H7 (cell line): ENCODE measurements at places on chromosomes 3 and 15. TPM values are rescaled to one million over a fixed set of nuclear protein-coding genes. Genes with fewer than 3 reads are reported as not detected.

DNA sequence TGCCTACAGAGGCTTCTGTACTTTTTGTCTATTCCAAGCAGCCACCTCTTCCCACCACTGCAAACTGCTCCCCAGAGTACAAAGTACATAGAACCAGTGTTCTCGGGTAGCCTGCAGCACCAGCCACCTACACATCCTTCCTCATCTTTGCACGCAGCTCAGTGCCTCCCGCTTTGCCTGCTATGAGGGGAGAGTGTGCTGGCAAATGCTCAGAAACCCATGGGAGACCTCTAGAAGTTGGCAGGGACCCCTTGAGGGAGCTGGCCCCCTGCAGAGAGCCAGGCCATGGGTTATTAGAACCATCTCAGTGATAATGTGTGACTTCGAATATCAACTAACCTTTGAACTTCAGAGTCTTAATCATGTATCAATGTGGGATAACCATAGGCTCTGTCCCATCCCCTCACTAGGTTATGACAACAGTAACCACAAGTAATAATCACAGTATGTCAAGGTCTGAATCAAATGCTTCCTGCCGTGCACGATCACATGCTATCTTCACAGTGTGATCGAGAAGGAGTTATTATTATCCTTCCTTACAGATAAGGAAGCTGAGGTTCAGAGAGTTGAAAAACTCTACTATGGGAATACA lies 22.8 kb upstream of the SMAD3 start:
- no peak for DNase-seq

Gene PIF1
- total RNA-seq: 100 and 124 TPM in 2 replicates

Gene RPUSD3
- 117 and 131 TPM in 2 replicates for total RNA-seq

Gene GPR62
- total RNA-seq: 0.14 TPM in 1 of 2 replicates, not detected in the other

Gene VPS18
- 33.3 and 39.5 TPM in 2 replicates for total RNA-seq

Gene CCDC54
- total RNA-seq: not detected in 2 replicates

- DNase-seq: no peak
Measured at GRCh38 chr3:62122819-62123218, 250.5 kb downstream of the FEZF2 start.

DNA sequence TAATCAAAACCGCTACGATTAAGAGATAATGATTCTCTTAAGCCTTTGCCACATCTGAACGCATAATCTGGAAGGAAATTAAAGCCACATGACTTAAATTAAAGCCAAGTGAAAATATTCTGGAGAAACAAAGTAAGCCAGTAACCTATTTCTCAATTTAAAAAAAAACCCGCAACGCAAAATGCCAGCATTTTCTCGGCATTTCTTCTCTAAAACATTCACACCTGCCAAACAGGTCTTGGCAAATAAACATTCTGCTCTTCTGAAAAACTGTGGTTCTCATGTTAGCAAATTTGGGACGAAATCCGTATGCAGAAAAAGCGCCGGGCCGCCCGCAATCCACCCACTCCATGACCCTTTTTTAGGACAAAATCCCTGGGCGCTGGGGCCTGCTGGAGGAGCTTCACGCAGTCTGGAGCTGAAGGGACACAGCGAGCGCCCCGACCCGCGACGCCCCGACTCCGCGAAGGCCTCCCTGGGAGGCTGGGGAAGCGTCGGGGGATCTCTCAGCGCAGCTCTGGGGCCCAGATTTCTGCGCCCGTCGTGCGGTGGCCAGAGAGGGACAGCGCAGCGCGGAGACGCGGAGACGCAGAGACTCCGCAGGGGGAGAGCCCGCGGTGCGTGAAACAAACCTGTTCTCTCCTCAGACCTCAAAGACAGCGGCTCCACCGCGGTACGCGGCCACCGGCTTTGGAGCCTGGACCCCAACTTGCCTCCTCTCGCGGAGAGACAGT lies 471 bp downstream of the NKIRAS1 start:
- no peak for DNase-seq

DNA sequence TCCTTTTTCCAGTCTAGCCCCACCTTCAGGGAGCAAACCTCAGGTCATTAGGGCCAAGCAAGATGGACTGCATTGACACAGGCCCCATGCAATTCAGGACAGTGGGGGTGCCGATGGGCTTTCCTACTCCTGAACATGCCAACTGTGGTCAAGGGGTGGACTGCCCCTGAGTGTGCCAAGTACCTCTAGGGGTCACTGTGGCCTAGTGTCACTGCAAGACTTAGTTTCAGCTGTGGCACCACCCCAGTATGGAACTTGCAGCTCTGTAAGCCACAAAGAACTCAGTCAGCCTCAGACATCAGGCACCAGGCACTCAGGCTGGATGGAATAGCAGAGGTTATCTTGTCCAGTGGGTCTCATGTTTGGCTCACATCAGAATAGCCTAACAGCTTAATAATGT lies 32.3 kb downstream of the EXOG start:
- DNase-seq: peak; percentile 58

Gene MRPL46
- total RNA-seq: 29.7 and 31.9 TPM in 2 replicates

Gene LYZL4
- total RNA-seq: not detected in 2 replicates

Gene WNT5A
- 11.5 and 15.7 TPM in 2 replicates for total RNA-seq

Gene GOLGA8G
- total RNA-seq: not detected in 2 replicates

DNA sequence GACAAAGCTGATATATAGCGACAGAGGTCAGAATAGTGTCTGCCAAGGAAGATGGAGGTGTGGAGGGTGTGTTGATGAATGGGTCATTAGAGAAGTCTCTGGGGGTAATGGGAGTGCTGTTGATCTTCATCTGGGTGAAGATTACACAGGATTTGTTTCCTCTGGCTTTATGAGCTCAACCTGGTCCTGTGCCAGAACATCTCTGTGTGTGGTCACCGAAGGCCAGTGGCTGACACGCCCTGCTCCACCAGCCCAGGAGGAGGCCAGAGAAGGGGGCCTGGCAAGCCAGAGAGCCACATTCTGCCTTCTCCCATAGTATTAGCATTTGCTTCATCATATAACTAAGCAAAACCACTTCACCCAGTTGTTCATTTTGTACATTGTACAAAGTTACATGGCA lies 121.1 kb downstream of the ZNF621 start:
- DNase-seq: no peak

DNA sequence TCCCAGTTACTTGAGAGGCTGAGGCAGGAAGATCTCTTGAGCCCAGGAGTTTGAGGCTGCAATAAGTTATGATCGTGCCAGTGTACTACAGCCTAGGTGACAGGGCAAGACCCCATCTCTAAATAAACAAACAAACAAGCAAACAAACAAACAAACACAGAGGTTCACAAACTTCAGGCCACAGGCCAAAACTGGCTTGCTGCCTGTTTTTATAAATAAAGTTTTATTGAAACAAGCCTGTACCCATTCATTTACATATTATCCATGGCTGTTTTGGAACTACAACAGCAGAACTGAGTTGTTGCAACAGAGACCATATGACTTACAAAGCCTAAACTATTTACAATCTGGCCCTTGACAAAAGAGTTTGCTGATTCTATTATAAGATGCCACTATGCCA lies 6.5 kb downstream of the DYNC1LI1 start:
- no peak for DNase-seq

DNA sequence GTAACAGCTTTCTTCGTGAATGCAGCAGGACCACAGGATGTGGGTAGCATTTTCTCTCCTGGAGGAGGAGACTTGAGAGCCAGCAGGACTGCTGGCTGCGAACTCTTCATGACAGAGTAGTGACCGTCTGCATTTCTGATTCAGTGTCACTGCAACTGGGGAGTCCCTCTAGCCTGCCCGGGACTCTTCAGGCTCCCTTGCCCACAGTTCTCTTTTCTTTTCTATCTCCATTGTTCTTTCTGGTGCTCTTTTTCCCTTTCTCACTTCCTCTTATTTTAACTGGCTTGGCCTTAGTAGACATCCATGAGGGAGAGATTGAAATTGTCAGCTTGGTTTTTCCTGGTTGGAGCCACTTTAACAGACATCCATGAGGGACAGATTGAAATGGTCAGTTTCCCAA lies 49.9 kb upstream of the P2RY1 start:
- no peak for DNase-seq

GRCh38 chr3:70805061-70805889 lies 492.8 kb upstream of the MDFIC2 start:
- DNase-seq: no peak

GRCh38 chr15:88049506-88049905 lies 207.0 kb downstream of the NTRK3 start:
- peak; percentile 35 for DNase-seq

Gene TXNRD3
- 2.0 and 10.6 TPM in 2 replicates for total RNA-seq

Gene SERPINI2
- total RNA-seq: not detected in 2 replicates

- no peak for DNase-seq
Measured at GRCh38 chr3:79339846-79340245, 428.0 kb downstream of the ROBO1 start.

- DNase-seq: no peak
Measured at GRCh38 chr3:60160822-60161748, 1090.2 kb downstream of the FHIT start.

Gene GOLGA8K
- total RNA-seq: 0.59 TPM in 1 of 2 replicates, not detected in the other

DNA sequence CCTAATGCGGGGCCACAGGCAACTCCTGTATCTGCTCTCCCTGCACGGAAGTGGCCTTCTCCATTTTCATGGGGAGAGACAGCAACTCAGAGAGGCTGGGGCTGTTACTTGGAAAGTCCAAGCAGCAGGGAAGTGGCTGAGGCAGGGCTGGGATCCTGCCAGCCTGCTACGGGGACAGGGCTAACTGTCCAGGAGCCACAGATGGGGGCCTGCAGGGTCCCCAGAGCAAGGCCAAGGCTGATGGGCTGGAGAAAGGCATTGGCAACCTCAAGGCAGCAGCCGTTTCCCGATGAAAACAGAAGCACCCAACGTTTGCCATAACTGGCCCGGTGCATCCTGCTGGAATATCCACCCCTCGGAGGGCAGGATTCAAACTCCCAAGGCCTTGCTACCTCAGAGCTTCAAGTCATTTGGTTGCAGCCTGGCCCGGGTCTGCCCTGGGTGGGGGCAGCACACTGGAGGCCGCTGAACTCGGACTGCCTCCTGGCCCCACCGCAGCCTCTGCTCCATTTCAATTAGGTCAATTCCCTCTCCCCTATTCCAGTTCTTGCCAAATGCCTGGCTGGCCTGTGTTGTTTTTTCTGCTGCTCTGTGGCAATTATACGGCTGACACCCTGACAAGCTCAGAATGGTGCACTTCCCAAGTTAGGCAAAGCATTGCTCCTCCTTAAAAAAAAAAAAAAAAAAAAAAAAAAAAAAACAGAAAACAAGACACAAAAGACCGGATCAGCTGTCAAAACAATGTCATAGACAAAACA lies 143.5 kb downstream of the NUP210 start:
- peak; percentile 55 for DNase-seq

DNA sequence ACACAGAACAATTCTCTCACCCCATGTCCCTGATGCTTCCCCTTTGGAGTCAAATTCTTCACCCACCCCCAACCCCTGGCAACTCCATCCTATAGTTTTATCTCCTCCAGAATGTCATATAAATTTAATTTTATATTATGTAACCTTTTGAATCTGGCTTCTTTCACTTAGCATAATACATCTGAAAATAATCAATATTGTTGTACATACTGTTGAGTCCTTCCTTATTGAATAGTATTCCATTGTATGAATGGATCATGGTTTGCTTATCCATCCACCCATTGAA lies 98.9 kb upstream of the TSC22D2 start:
- DNase-seq: no peak
